ENCODE measurements at places on chromosomes 7 and 10.

GRCh38 chr10:133460208-133460769, 6.5 kb downstream of the SCART1 start:
- no peak for DNase-seq

DNA sequence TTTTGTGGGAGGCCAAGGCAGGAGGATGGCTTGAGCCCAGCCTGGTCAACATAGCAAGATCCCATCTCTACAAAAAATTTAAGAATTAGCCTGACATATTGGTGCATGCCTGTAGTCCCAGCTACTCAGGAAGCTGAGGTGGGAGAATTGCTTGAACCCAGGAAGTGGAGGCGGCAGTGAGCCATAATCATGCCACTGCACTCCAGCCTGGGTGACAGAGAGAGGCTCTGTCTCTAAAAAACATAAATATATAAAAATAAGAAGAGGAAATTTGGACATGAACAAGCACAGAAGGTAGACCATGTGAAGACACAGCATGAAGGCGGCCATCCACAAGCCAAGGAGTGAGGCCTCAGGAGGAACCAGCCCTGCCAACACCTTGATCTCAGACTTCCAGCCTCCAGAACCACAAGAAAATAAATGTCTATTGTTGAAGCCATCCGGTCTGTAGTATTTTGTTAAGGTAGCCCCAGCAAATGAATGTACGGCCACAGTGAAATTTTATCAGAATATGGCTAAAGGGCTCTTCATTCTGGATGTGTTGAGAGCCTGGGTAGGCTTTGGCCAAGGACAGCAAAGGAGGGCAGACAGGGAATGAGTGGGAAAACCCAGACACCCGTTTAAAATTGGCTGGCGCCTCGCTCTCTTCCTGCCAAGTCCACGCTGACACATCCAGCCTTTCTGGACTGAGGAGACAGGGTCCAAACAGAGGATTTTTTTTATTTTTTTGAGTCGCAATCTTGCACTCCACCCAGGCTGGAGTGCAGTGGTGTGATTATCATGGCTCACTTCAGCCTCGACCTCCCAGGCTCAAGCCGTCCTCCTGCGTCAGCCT, 12.9 kb upstream of the GRID2IP start:
- no peak for DNase-seq

DNA sequence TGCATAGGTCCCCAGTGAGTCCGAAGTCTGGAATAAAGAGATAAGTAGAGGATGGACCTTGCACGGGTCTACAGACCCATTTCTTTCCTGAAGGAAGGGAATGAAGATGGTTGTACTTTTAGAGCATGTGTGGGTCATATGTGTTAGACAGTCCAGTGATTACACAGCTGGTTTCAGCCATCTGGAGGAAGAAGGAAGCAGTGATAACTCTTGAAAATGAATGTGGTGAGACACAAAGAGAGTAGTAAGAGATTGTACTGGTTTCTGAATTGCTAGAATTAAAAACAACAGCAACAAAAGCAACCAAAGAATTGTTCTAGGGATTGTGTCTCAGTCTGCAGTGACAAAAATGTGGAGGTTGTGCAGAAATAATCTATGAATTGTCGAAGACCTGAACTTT, 258.9 kb downstream of the SUGCT start:
- DNase-seq: no peak

- no peak for DNase-seq
These were observed 61.4 kb downstream of the SYPL1 start for GRCh38 chr7:106050746-106051117.

- DNase-seq: no peak
These were observed 387.8 kb downstream of the SEMA3D start for GRCh38 chr7:84799106-84799505.

- no peak for DNase-seq
These were observed 2.7 kb downstream of the LAMB4 start for GRCh38 chr7:108127461-108127860.

GRCh38 chr10:4038000-4038399, 253.0 kb upstream of the KLF6 start:
- no peak for DNase-seq

- DNase-seq: no peak
These were observed 19.3 kb downstream of the ZNF786 start for GRCh38 chr7:149071182-149071635.

DNA sequence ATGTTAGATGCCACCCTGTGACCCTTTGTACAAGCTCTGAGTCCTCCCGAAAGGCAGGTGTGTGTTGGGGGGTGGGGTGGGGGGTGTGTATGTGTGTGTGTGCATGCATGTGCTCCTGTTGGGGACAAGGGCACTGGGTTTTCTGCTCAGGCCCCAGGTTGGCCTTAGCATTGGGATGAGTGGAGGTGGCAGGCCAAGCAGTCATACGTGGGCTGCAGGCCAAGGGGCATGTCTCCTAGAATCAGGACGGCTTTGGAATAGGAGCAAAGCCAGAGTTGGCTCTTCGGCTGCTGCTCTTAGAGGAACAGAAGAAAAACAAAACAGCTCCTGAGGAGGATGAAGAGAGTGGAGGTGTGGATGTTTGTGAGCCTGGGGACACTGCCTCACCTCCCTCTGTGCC, 26.0 kb downstream of the HSPA12A start:
- no peak for DNase-seq

DNA sequence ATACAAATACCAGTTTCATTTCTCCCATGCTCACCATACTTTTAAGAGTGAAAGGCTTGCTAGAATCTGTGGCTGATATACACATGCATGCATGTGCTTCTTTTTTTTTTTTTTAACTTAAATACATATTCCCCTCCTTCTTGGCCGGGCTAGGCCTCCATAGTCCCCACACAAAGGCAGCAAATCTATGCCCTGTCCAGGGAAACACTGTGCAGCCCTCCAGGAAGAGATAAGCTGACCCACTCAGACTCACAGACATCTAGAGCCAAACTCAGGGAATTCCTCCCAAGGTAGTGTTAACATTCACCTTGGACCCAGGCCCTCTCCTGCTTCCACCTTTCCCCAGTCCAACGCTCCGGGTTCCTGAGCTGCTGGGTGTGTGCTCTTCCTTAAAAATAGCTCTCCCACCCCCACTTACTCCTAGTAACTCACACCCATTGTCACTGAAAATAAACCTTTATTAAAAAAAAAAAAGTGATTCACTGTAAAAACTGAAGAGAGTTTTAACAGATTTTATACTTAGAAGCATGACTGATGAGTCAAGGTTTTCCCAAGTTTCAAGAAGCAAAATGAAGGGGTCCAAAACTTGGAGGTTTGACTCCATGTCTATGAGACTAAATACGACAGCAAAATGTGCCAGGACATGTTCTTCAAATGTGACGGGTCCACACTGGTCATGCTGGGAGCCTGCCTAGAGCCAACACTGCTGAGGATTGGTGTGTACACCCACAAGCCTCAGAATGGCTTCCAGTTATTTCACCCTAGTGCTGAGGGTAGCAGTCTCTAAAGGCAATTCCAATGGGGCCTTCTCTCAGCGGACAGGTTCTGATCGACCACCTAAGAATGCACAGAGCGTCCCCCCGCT, 159.5 kb downstream of the GLI3 start:
- DNase-seq: no peak

DNA sequence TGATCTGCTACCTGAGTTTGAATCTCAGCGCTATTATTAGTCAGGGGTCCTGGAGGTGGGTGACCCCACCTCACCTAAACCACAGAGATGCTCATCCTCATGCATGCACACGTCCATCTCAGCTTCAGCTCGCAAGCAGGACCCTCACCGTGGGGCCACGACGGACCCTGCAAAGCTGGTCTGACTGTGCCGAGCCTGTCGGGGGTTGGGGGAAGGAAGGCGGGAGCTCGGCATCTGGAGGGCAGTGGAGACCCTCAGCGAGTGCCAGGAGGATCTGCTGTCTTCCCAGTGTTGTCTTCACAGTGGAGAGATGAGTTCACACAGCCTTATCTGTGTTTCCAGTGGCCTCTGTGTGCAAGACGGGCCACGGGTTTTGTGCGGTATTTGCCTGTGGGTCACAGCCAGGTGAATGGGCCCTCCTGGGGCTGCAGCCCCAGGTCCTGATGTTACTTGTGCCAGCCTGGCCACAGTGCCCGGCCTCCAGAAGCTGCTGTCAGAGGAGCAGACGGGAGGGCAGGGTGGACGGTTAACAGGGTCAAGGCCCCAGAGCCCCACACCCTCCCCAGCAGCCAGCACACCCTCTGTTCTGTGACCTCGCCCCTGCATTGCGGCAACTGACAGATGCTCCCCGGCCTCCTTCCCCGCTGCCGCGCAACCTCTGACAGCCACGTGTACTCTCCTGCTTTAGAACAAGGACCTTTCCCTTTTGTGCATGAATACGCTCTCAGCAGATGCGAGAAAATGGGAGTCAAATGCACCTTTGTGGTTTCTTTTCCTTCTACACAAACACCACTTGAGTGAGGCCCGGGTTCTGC, 528.8 kb downstream of the DNAJB6 start:
- DNase-seq: no peak

DNA sequence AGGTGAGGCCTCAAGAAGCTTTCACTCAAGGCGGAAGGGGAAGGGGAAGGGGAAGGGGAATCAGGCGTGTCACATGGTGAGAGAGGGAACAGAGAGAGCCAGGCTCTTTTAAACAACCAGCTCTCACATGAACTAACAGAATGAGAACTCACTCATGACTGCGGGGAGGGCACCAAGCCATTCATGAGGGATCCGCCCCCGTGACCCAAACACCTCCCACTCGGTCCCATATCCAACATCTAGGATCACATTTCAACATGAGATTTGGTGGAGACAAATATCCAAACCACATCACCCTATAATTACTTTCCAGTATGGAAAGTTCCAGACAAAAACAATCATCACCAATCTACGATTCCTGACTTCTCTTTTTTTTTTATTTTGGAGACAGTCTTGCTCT, 22.9 kb downstream of the HIP1 start:
- DNase-seq: no peak

Measured in hematopoietic multipotent progenitor cell treated with erythropoietin and hydrocortisone succinate and interleukin-3 and kit ligand, for 17 days (in vitro differentiated cells).